ENCODE measurements at places on chromosomes 3 and 15.
A peak's percentile ranks its signal among the peaks of the same experiment; 100 is the strongest.

DNA sequence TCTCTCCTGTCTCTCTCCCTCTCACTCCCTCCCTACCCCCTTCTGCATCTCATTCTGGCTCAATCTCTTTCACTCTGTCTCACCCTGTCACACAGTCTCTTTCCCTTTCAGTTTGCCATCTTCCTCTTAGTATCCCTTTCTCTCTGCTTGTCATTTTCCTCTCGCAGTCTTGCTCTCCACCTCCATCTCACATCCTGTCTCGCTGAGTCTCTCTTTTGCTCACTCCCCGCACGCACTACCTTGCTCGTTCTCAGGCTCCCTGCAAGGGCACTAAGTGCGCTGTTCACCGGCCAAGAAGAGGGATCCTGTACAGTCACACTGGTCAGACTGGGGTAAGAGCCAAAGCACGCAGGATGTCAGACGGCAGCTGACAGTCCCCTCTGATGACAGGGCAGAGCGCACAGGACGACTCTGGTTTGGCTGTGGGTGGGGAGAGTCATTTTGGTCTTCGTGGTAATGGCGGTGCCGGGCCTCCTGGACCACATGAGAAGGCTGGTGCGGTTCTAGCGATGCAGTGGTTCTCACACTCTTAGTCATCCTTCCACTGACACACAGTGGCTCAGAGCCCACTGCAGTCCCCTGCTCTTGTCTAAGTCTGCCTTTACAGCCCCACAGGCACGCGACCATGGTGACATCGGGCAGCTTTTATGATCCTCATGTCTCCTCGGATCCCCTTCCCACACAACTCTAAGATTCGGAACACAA, 356.8 kb downstream of the FOXP1 start:
- H3K4me3 ChIP-seq = peak overlapping the region; percentile 79
- peak; percentile 81 for DNase-seq
- H3K4me1 ChIP-seq = peaks cover 29% of the 10 kb centered on the region
- H3K36me3 ChIP-seq = peaks cover 5% of the 10 kb centered on the region
- H3K27ac ChIP-seq = peak overlapping the region; percentile 91

GRCh38 chr3:98223907-98224672, 40.0 kb upstream of the OR5H6 start:
- H3K4me3 ChIP-seq = no peak overlapping the region
- peaks cover 5% of the 10 kb centered on the region for H3K27me3 ChIP-seq
- H3K4me1 ChIP-seq = no peaks in the 10 kb centered on the region
- no peak for DNase-seq

DNA sequence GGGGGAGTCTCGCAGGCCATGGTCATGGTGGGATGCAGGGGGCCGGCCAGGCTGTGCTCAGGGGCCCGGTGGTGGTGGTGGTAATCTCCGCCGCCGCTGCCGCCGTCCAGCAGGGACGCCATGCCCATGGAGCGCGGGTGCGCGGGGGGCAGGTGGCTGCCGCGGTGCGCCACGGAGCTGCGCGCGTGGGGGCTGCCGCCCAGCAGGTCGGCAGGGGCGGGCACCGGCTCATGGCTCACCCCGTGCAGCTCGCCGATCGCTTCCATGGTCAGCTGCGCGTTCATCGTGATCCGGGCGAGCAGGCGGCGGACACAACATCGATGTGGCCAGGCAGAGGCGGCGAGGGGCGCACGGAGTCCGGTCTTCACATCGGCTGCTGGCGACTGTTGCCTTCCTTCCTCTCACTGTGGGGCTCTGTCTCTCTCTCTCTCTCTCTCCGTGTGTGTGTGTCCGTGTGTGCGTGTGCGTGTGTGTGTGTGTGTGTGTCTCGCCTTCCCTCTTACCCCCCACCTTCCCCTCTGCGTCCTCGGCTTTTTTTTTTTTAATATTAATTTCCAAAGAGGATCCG, 451 bp downstream of the ONECUT1 start:
- peak overlapping the region; percentile 44 for H3K27ac ChIP-seq
- peaks cover 78% of the 10 kb centered on the region for H3K27me3 ChIP-seq
- no peak for DNase-seq
- H3K36me3 ChIP-seq = peaks cover 2% of the 10 kb centered on the region
- H3K4me1 ChIP-seq = no peaks in the 10 kb centered on the region
- peak overlapping the region; percentile 47 for H3K4me3 ChIP-seq

DNA sequence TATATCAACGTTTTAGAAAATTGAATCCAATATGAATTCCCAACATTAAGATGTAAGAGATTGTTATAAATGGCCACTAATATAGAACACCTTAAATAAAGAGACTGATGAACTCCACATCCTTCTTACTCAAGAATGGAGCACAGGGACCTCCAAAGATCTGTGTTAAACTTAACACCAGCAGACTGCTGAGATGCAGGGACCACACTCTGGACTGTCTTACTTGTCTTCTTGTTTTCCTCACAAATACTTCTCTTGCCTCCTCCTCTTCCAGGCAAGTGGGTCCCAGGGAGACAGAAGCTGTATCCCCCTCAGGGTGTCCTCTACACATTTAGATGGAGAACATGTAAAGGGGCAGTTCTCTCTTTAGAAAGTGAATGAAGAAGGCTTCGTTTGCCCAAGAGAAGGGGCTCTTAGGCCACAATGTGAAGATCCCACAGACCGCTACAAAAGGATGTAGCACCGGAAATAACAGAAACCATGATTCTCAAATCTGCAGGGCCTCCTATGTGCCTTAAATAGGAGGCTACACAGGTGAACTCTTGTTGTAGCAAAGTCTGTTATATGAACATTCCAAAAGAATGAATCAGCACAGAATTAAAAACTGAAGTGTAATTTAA, 52.2 kb downstream of the SATB1 start:
- H3K27me3 ChIP-seq = no peaks in the 10 kb centered on the region
- DNase-seq = peak; percentile 36
- H3K4me3 ChIP-seq = peak overlapping the region; percentile 43
- peaks cover 80% of the 10 kb centered on the region for H3K36me3 ChIP-seq
- peaks cover 93% of the 10 kb centered on the region for H3K4me1 ChIP-seq

DNA sequence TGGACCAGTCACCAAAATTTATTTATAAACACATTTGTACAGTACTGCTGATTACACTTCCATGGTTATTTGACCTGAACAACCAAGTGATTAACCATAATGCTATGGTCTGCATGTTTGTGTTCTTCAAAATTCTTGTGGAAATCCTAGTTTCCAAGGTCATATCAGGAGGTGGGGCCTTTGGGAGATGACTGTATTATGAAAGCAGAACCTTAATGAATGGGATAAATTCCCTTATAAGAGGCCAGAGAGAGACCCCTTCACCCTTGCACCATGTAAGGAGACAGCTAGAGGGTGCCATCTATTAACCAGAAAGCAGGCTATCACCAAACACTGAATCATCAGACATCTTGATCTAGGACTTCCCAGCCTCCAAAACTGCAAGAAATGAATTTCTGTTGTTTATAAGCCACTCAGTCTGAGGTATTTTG, 1.9 kb downstream of the SCAPER start:
- peaks cover 1% of the 10 kb centered on the region for H3K36me3 ChIP-seq
- peaks cover 2% of the 10 kb centered on the region for H3K27me3 ChIP-seq
- peak overlapping the region; percentile 91 for H3K4me3 ChIP-seq
- H3K27ac ChIP-seq = peak overlapping the region; percentile 93
- peak; percentile 4 for DNase-seq

DNA sequence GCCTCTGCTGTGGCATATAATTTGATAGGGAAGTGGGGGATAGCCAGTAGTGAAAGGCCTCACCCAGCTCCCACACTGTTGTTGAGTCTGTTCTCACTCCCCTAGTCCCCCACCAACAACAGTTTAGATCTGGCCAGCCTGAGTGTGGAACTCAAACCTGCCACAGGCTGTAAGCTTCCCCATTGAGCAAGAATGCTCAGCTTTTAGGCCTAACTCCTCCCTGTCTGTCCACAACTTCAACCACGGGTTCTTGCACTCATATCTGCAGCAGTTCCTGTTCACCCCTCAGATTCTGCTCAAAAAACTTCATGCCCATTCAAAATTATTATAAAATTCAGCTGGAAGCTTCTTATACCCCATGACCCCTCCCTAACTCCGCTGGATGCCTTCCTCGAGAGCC, 975.1 kb downstream of the NSUN3 start:
- H3K27ac ChIP-seq = no peak overlapping the region
- H3K4me3 ChIP-seq = no peak overlapping the region
- no peaks in the 10 kb centered on the region for H3K27me3 ChIP-seq
- no peaks in the 10 kb centered on the region for H3K36me3 ChIP-seq

All from activated T-helper 1 cell treated with anti-CD3 and anti-CD28 coated beads, Interleukin-12 subunit alpha, Interleukin-12 subunit beta, Interleukin-2, Interleukin-4 antibody, amounts not matched to agents 30 ng/mL and 10 ng/mL and 1 ng/mL, durations not matched to agents 14 hours and 24 hours and 36 hours (primary cell).